Stimulated activated CD4-positive, alpha-beta T cell treated with anti-CD3 and anti-CD28 coated beads, Interleukin-1b, Interleukin-23, amount 100 ng/mL, for 48 hours (primary cell): ENCODE measurements at places on chromosomes 6 and 20.

- DNase-seq = no peak
Measured at GRCh38 chr6:73028124-73028766, 197.1 kb downstream of the KHDC1L start.

- DNase-seq = no peak
Measured at GRCh38 chr6:22298475-22298890, 1.6 kb upstream of the PRL start.

DNA sequence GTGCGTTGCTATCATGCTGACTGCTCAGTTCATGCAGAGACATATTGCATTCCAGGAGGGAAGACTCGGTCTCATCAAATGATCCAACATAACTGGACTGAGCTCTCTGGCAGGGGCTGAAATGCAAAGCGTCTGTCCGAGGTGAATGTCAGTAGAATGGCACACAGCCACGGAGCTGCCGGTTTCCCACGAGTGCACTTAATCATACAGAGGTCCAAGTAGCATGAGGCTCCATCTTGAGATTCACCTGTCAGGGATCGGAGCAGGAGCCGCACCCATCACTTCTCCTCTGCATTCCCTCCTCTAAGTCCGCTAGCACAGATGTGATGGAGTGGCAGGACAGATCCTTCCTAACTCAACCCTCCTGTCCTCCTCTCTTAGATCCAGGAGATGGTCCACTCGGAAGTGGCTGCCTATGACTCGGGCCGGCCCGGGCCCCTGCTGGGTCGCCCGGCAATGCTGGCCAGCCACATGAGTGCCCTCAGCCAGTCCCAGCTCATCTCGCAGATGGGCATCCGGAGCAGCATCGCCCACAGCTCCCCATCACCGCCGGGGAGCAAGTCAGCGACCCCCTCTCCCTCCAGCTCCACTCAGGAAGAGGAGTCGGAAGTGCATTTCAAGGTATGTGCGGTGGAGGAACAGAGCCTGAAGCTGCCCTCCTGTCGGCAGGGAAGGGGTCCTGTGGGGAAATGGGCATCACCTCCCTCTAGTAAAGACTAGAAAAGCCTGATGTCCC, 135.9 kb downstream of the JPH2 start:
- DNase-seq = no peak

DNA sequence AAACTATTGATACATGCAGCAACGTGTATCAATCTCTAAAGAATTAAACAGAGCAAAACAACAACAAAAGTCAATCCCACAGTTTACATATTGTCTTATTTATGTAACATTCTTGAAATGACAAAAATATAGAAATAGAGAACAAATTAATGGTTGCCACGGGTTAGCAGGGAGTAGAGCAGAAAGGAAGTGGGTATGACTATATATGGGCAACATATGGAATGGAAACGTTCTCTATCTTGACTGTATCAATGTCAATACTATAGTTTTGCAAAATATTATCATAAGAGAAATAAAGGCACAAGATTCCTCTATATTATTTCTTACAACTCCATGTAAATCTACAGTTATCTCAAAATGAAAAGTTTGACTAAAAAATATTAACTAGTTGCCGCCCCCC, 12.8 kb downstream of the AK9 start:
- no peak for DNase-seq

GRCh38 chr6:121917263-121917829, 481.9 kb downstream of the GJA1 start:
- DNase-seq = no peak

GRCh38 chr20:43187476-43188233, 2.1 kb downstream of the PTPRT start:
- DNase-seq = peak; percentile 67

GRCh38 chr6:10190042-10190441, 224.8 kb downstream of the TFAP2A start:
- no peak for DNase-seq

DNA sequence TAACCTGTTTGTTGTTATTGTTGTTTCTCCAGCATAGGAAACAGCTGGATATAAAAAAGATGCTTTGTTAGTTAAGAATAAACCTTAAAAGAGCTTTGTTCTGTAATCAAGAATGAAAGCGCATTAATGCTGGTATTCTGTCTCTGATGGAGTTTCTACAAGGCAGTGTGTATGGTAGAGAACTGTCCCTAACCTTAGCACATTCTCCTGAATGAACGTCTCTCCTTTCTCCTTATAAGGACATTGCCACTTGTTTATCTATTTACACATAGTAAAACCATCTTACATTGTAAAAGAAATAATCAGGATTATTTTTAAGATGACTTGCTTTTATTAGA, 33.8 kb upstream of the LCA5 start:
- DNase-seq = no peak

GRCh38 chr6:28480253-28480932, 35.2 kb downstream of the GPX6 start:
- DNase-seq = no peak

- no peak for DNase-seq
Measured at GRCh38 chr20:38147751-38148150, 17.3 kb downstream of the TGM2 start.

DNA sequence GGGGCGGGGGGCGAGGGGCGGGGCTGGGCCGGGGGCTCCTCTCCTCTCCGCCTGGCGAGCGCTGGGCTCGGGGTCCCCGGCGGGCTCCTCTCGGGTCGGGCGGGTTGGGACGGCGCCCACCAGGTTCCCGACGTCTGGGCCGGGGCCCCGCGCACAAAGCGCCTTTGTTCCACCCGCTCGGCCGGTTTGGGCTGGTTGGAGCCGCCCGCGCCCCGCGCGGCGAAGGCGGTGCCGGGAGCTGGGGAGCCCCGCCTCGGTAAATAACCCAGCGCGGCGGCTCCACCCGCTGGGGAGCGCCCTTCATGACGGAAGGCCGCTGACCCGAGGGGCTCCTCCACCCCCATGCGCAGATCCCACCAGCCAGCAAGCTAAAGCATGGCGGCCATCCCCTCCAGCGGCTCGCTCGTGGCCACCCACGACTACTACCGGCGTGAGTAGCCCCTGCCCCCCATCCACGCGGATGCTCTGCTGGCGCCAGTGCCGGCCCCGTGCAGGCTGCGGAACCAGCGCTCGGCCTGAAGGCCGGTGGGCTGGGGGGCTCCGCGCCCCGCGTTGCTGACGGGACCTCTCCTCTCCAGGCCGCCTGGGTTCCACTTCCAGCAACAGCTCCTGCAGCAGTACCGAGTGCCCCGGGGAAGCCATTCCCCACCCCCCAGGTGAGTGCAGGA, 503 bp downstream of the PPDPF start:
- DNase-seq = peak; percentile 69

GRCh38 chr6:3230256-3230882, 2.9 kb upstream of the TUBB2B start:
- no peak for DNase-seq

- no peak for DNase-seq
Measured at GRCh38 chr6:119240257-119241110, 109.1 kb downstream of the MAN1A1 start.

DNA sequence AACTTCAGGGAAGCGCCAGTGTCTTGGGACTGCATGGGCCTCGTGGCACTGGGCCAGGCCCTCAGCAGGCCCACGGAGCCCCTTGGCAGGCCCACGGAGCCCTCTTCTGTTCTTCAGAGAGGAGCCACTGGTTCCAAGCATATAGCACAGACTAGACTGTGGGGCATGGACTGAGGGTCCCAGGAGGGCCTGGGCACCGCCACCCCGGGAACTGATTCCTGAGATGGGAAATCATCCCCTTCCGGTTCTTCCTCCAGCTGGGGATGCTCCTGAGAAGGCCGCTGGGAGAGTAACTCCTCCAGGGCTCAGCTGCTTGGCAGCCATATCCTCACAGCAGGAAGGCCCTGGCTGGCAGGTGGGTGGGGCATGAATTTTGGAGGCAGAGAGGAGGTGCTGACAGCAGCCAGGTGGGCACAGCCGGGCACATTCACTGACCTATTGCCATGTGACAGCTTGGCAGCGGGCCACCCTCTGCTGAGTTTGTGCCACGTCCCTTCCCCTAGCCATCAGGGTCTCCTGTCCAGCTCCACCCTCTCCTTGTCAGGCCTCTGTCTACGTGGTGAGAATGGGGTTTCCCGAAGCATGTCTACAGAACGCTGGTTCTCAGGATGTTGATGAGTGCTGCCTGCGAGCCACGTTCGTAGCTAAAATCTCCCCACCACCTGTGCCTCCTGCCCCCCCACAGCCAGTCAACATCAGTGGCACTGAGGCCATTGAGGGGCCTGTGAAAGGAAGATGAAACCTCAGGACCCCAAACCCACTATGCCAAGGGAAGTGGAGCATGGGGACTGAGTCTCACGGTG, 152.1 kb downstream of the TAF4 start:
- DNase-seq = no peak

- DNase-seq = no peak
Measured at GRCh38 chr6:33737267-33738026, 9.3 kb downstream of the IP6K3 start.

DNA sequence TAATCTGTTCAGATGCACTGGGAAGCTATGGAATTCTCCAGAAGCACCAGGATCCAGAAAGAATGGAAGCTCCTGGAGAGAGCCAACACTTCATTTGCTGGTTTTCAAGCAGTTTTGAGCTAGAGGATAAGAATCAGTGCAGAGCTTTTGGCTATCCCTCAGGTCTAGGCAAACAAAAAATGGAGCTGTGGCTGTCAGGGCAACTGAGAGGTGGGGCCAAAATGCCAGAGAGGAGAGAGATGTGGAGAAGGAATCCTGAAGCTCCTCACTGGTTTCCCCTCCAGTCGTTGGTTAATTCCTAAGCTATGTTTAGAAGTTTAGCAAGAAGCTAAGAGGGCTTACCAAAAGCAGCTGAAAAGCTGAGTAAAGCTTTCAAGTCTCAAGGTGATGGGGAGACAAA, 294.2 kb upstream of the JARID2 start:
- DNase-seq = no peak

- no peak for DNase-seq
Measured at GRCh38 chr6:41404182-41404845, 68.9 kb downstream of the NCR2 start.

DNA sequence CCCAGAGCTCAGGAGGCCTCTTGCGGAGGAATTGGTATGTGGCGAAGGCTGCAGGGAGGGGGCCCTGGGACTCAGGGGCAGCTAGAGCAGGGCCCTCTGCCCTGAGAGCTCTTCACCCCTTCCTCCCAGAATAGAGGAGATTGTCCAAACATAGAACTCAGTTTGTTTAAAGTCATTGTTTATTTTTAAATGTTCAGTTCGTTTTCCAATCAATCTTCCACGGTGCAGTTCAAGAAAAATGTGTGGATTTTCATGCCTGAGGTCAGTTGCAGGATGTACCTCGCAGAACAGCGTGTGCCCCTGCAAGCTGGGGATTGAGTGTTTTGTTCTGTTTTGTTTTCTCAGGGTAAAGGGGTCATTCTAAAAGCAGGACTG, 37.2 kb downstream of the MGME1 start:
- DNase-seq = no peak
